ENCODE measurements at places on chromosomes 11 and 22. TPM values are rescaled to one million over a fixed set of nuclear protein-coding genes. Genes with fewer than 3 reads are reported as not detected.

The OR52A1 gene
- not detected for total RNA-seq

The NOX4 gene
- total RNA-seq: not detected

The KIAA0930 gene
- total RNA-seq: 7.4 TPM

The SRSF8 gene
- 67.2 TPM for total RNA-seq

The CYP2D6 gene
- 7.5 TPM for total RNA-seq

The DGCR8 gene
- total RNA-seq: 17.8 TPM

DNA sequence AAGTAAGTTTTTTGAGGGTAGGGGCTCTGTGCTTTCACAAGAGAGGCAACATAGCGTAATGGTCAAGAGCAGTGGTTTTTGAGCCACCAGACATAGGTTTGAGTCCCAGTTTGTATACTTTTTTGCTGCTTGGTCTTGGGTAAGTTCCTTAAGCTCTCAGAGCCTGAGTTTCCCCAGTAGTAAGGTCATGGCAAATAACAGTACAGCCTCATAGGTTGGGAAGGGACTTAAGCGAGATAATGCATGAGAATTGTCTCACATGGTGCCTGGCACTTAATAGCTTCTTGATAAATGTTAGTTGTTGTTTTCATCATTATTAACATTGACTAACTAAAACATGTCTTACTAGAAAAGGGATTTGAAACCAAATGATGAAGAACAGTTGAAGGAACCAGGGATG, 83.1 kb downstream of the ARFGAP2 start:
- DNase-seq: no peak

DNA sequence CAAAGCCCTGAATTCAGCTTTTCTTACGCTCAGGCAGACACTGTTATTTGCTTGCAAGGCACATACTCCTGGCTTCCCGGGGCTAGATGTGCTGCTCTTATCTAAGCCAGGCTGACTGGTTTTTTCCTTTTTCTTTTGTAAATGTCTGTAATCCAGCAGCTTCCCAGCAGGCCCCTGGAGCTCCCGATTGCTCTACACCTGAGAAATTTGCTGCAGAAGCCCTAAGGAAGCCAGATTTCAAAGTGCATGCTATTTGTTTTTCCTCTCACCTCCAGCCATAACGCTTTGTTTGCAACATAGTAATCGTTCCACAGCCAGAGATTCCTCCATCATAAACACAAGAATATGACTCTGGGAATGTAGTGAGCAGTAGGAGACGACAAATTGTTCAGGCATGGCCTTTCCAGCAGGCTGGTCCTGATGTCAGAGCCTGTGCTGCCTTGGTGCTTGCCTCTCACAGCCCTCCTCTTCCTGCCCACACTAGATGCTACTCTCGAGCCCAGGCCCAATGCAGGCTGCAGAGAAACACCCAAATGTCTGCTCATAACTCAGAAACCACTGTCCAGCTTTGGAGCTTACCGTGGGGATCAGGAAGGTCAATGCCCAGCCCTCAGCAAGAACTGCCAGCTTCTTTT, 54.7 kb upstream of the SLC6A5 start:
- DNase-seq: no peak

GRCh38 chr22:49137206-49137840, 690.4 kb downstream of the BRD1 start:
- no peak for DNase-seq

DNA sequence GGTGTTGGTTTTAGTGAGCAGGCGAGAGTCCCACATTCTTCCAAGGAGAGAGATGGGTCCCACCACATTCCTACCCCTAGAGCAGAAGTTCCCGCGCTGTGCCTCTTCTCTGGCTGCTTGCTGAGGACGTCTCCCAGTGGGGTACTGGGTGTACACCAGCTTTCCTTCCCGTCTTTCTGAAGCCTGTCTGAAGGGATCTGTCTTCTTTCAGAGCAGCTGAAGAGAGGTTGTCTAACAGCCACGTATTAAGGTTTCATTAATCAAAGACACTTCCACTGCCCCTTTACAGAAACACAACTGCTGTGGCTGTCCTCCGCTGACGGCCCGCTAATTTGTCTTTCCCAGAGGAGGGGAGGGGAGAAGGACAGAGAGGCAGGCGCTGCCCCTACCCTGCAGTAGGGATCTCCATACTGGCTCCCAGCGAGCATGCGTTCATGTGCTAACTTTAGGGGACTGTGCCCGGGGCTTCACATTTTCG, 56.0 kb downstream of the ZBTB16 start:
- no peak for DNase-seq

- DNase-seq: no peak
These were observed 280.5 kb downstream of the OPCML start for GRCh38 chr11:133251841-133252240.

DNA sequence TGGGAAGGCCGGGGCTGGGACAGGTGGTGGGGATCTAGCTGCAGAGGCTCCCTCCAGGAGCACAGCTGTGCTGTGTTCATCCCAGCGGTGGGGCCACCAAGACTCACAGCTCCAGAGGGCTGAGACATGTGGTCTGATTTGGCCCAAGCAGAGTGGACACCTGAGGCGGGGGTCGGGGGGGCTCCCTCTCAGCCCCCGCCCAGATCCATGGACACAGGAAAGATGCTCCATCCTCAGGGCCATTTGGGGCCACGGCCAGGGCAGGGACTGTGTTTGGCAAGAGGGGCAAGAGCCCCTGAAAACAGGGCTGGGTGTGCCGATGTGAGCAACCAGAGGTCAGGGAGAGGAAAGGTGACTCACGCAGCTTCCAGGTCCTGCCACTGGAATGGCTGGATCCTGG, 219.4 kb downstream of the BRD1 start:
- no peak for DNase-seq

- no peak for DNase-seq
These were observed 11.2 kb downstream of the MCM5 start for GRCh38 chr22:35411102-35411501.

GRCh38 chr11:1278766-1279673, 30.4 kb downstream of the TOLLIP start:
- no peak for DNase-seq

GRCh38 chr11:95067841-95068219, 1.1 kb downstream of the SRSF8 start:
- DNase-seq: no peak

GRCh38 chr11:121699801-121700200, 247.0 kb upstream of the SORL1-AS1 start:
- DNase-seq: no peak

DNA sequence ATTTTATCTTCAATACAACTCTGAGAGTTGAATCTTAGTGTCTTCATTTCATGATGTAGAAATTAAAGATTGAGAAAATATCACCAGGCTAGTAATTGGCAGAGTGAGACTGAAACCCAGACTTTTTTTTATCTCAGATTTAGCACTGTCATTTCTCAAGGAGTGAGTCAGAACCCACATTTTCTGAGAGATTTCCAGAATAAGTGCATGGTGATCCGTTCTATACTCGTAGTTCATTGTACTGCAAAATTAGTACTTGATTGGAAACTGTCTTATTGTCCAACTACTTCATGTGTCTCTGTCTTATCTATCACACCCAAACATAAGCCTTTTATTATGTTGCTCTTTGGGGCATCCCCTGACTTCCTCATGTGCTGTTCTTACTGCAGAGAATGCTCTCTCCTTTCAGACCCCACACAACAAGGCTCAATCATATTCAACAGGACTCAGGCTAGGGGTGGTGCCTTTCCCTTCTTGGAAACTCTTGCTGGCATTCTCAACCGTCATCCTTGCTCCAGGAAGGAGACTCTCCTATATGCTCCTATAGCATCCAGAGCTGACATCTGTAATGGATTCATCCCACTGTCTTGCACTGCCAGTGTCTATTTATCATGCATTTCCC, 76.7 kb upstream of the BLID start:
- DNase-seq: no peak

GRCh38 chr11:17428925-17429324, 40.5 kb upstream of the KCNJ11 start:
- DNase-seq: no peak

DNA sequence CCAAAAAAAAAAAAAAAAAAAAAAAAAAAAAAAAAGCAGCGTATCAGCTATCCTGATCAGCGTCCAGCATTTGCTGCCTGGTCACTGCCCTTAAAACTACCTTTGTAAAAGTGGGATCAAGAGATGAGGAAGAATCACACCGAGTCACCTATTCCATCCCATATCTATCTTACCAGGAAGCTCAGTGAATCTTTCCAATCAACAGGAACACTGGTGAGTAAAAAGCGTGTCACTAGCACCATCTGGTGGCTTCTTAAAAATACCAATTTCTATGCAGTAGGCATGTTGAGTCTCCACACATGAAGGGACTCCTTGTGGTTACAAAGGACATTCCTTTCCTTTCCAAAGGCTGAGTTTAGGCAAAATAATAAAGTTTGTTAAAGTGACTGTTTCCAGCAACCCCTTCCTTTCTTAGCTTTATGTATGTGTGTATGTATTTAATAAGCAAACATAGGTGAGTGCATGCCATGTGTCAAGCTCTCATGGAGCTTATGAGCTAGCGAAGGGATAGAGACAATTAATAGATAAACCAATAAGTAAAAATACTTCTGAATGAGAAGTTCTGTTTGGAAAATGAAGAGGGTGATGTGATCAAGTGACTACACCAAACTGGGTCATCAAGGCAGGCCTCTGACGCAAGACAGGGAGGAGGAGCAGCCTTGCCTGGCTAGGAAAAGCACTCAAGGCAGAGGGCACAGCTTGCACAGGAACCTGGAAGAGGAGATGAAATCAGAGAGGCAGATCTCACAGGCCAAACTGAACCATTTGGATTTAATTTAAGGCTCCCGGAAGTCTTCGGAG, 13.9 kb upstream of the TP53AIP1 start:
- DNase-seq: no peak

DNA sequence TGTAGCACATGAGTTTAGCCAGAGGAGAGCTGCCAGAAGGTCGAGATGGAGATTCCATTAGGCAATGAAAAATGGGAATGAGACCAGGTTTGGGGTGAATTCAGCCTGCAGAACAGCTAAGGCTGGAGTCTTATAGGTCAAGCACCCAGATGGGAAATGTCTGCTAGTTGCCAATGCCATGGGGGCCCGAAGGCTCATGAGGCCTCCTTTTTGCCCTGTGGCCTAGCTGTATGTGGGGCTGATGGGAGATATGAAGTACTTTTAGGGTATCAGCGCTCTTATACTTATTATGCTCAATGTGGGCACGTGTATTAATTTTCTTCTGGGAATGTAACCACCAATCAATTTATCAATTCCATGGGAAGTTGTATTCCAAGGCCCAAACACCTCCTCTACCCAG, 8.7 kb downstream of the PPFIBP2 start:
- DNase-seq: no peak

- no peak for DNase-seq
These were observed 20.4 kb downstream of the MAFF start for GRCh38 chr22:38221908-38222796.

- DNase-seq: no peak
These were observed 80.6 kb downstream of the CCDC83 start for GRCh38 chr11:85935751-85936150.

DNA sequence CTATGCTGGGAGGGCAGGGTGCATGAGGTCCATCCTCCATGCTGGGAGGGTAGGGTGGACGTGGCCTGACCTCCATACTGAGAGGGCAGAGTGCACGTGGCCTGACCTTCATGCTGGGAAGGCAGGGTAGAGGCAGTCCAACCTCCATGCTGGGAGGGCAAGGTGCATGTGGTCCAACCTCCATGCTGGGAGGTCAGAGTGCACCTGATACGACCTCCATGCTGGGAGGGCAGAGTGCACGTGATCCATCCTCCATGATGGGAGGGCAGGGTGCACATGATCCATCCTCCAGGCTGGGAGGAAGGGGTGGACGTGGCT, 622.2 kb downstream of the BRD1 start:
- DNase-seq: no peak

GRCh38 chr11:100753172-100753543, 66.1 kb downstream of the ARHGAP42 start:
- no peak for DNase-seq

GRCh38 chr22:40463683-40464082, 93.3 kb downstream of the SGSM3 start:
- peak; percentile 12 for DNase-seq

DNA sequence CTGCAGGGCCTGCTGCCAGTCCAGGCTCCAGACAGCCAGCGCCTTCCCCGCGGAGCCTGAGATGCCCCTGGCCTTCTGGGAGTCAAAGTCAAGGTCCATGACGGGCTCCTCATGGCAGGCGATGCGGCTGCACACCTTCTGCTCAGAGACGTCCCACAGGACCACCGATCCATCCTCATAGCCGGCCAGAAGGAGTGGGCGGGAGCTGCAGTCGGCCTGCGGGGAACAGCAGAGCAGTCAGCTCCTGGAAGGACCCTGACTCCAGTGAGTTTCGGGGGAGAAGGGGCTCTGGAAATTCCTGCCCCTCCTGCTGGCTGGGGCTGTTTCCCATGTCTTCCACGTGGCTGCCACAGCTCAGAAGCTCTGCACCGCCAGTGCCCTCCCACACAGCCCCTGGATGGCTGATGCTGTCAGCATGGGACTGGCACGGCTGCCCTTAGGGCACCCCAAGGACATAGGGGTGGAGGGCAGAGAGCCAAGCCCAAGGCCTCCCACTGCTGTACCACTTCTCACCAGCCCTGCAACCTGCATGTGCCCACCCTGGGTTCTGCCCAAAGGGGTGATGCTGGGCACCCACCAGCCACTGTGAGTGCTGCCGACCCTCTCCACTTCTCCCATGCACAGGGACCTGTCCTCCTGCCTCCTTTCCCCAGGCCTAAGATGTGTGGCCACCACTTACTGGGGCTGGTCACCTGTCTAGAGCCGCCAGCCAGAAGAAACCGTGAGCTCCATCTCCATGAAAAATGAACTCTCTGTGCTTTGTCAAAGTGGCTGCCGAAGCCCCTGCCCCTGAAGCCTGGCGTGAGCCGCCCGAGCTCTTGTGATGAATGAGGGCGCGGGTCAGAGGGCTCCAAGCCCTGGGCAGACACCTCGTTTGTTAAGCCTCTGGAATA, 41.7 kb downstream of the TBX1 start:
- DNase-seq: no peak

DNA sequence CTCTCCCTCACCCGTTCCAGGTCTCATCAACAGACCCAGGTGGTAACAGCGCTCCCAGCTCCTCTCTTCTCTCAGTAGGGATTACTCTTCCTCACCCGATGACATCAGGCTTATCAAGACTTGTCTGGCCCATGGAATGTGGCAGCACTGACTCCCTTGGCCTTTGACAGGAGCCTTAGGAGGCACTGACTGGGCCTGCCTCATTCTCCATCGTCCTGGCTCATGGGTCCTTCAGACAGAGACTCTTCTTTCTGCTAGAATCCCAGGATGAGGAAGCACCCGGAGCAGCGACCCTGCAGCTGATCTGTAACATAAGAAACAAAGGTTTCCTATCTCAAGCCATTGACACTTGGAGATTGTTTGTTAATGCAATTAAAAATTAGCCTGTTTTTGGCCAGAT, 1063.6 kb downstream of the TBC1D22A start:
- DNase-seq: no peak

DNA sequence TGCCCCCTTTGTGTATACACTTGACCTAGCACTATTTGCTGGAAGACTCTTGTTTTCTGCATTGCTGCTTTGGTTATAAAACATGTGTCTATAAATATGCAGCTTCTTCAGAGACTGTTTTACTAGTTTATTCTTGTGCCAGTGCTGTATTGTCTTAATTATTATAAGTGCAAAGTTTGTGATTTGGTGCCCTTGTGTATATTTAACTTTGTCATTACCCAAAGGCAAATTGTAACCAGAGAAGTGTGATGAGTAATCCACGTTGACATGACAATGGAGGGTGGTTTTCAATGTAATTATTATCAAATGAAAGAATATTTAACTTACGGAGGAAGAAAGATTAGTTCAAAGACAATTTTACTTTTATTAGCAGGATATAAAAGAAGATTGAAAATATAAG, 75.0 kb upstream of the PRODH start:
- DNase-seq: no peak
